ENCODE measurements at places on chromosomes 2 and 18.

DNA sequence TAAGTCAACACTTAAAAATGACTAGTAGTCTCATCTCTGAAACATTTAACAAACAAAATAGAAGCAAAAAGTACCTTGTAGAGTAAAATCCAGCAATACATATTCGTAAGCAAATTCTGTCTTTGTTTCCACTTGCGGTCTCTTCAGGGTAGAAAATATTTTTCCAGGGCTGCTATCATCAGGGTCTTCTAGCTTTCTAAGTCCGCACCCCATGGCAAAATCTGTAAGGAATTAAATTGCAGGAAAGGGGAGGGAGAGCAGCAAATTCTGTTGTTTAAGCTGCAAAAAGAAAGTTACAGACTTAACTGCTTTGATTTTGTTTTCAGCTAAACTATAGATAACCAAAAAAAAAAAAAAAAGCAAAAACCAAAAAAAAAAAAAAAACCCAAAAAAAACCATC, at the start of gene RFTN2:
Gene RFTN2, minus strand, starts transcription at position 342 of the 400 bp plus-strand sequence. Its CDS starts 129 bp downstream, at position 213.
- no peak for DNase-seq

DNA sequence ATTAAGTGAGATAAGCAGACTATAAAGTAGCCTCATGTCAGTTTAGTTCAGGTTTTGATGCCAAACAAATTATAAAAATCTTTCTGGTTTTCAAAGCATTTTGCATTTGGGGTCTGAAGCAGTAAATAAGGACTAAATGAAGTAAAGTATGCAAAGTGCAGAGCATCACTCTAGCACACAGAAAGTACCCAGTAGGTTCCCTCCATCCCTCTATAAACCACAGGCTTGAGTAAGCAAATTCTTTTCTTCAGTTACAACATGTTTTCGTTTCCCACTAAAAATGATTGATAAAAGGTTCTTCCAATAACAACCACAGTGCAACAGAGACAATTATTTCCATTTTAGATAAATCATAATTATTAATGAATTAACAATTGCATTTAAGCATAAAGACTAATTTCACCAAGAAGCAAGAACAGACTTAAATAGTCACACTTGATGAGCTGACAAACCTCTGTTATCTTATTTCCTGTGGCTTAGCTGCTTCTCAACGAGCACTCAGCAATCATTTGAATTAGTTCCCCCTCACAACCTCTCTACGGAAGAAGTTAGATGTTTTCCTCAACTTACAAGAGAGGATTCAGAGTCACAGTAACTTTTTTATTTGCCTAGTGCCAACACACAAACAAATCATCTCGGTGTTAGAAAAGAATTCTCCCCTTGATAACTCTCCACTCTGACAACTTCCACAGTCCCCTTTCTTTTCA, 249.8 kb downstream of the NBAS start:
- no peak for DNase-seq

- no peak for DNase-seq
These were observed 129.2 kb downstream of the ETAA1 start for GRCh38 chr2:67526283-67526682.

DNA sequence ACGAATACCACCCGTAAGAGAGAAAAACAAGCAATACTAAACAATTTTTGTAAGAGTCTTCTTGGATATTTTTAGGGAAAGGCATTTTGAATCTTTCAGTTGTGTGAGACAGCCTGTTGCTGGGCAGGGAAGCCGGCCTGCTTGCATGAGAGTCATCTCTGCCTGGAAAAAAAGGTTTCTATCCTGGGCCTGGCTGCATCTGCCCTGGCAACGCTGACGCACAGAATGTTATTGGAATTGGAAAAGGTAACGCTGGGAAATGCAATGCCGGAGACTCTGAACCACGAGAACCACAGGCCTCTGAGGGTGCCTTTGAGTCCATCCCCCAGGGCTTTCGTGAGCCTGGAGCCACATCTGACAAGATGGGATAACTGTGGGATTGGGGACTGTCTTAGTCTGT, 17.9 kb upstream of the NPAS2 start:
- DNase-seq: no peak

DNA sequence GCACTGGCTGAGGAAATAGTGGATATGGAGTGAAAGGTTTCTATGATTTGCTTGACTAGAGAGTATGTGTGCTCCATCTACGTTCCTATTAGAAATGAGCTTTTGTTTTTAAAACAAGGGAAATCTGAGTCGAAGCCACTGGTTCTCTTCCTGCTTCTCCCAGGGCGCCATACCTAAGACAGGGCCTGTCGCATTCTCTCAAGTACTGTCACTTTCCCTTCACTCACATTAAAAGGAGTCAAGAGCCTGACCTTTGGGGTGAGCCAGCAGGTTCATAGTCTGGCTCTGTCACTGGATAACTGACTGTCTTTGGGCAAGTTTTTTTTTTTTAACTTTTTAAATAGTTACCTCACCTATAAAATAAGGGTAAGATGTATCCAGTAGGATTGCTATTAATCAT, 121.0 kb downstream of the MAP3K20 start:
- no peak for DNase-seq

- DNase-seq: no peak
These were observed 91.4 kb downstream of the B3GNT2 start for GRCh38 chr2:62287282-62287681.

DNA sequence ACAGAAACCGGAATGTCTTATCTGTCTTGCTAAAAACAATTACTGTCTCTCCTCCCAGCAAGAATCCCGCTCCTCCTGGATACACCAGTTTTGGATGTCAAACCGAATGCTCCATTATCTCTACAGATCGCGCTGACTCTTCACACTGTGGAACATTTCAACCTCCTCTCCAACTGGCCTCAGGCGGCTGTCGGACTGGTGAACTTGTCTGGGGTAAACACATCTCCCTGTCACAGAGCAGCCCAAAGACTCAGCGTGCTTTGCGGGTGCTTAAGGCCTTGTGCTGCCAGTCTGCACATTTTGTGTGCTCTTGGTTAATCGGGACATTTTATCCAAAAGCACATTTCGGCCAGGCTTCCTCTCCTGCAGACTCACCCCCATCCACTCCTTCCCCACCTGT, 173.1 kb downstream of the ICOS start:
- DNase-seq: no peak

- DNase-seq: no peak
These were observed 63.8 kb upstream of the ZC3H15 start for GRCh38 chr2:186422226-186422625.

DNA sequence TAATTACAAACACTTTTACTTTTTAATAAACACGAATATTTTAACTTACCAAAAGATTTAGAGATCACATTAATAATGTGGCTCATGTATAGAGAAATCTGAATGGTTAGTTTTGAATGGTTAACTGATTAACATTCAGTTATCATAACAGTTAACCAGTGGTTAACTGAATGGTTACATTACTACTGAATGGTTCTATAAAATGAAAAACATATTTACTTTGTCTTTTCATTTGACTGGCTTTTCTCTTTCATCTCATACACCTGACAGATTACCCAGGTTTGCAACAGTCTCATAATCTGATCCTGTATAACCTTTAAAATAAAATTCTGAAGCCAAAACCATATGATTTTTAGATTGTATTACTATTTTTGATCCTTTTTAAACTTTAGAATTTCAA, 91.9 kb downstream of the EPB41L5 start:
- DNase-seq: no peak

DNA sequence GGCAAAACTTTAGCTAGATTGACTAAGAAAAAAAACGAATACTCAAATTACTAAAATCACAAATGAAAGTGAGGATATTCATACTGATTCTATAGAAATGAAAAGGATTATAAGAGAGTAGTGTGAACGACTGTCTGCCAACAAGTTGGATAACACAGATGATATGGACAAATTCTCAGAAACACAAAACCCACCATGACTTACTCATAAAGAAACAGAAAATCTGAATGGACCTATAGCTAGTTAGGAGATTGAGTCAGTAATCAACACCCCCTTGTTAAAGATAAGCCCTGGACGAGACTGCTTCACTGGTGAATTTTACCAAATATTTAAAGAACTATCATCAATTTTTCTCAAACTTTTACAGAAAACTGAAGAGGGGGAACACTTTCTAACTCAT, 108.8 kb upstream of the TMEM200C start:
- no peak for DNase-seq

DNA sequence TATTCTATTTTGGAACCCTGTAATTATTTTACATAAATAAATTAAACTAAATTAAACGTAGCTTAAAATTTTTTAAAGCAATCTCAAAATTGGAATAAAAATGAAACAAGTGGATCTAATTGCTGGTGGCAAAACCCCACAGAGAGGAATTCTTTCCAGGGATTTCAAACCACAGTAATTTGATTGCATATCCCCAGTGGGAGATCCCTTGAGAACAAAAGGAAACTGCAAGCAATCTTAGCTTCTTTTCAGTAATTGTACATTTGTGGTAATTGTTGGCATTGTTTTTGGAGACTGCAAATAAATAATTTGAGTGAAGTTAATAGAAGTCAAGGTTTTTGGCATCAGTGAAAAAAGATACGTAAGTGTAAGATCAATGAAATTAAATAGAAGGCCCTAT, 58.7 kb upstream of the MYCN start:
- DNase-seq: no peak

- no peak for DNase-seq
These were observed 36.5 kb downstream of the CAB39 start for GRCh38 chr2:230749111-230749510.

- DNase-seq: no peak
These were observed 35.4 kb downstream of the BABAM2 start for GRCh38 chr2:27925766-27926472.

GRCh38 chr2:84781942-84782716, 98.8 kb downstream of the TRABD2A start:
- peak; percentile 34 for DNase-seq

DNA sequence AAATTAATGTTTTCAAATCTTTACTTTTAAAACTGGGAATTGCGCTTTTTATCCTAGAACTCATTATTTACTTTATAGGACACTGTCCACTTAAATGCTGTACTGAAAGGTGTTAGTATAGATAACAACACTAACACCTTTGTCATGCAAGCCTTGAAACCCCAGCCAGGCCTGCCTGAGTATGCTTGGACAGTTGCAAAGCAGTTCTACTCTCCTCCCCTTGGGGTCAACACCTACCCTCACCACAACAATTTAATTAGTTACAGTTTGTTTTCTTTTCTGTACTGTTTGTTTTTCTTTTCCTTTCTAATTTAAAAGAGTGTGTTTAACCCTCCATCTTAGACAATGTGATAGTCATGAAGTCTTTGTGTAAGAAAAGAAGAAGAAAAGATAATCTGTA, 18.9 kb upstream of the FAM98A start:
- DNase-seq: no peak

- DNase-seq: no peak
These were observed 468.9 kb downstream of the PARD3B start for GRCh38 chr2:205014201-205014600.

DNA sequence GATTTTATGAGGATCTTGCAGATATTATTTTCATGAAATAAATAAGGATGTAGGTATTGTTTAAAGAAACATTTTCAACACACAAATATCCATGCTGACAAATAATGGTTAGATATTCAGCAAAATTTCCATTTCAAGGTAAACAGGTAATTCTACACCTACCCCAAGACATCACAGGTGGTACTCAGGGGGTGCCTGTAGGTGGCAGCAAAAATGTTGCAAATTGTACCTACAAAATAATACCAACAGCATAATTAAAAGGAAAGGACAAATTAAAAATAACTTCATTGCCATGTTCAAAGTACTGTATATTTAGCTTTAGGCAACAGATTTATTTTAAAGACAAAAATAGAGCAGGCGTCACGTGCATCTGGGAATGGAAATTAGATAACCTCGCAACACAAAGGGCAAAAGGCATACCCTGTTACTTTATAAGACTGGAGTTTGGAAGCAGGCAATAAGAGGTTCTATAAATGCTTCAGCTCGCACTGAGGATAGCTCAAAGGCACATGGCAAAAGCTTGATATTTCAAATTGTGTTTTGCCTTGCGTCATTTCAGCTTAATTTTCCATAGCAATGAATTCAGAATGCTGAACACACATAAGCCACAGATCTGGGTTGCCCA, 630.5 kb downstream of the TDRD15 start:
- no peak for DNase-seq

GRCh38 chr18:1993866-1994265, 577.4 kb downstream of the METTL4 start:
- no peak for DNase-seq
